ENCODE measurements at places on chromosomes 3 and 15.

- no peak for DNase-seq
These were observed 41.7 kb upstream of the CORO2B start for GRCh38 chr15:68537097-68537496.

- DNase-seq, result no peak
These were observed 49.1 kb upstream of the SATB1 start for GRCh38 chr3:18474202-18474601.

DNA sequence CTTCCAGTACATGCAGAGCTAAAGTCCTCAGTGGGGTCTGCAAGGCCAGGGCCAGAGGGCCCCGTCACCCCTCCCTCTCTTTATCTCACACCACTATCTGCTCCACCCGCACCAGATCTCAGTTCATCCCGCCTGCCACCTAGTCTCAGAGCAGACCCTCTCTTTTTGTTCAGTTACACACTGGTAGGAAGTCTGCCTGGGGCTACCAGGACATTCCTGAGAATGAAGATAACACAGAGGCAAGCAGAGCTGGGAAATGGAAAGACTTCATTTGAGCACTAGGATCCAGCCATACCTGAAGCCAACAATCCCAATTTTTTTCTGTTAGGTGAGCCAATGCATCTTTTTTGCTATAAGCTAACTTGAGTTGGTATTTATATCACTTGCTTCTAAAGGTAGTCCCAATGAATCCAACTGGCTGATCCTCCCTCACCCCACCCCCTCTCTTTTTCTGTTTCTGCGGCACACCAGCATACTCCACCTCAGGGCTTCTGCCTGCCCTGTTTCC lies 24.5 kb downstream of the ATP2B2 start:
- no peak for DNase-seq

- no peak for DNase-seq
These were observed 189.9 kb downstream of the AKAP13 start for GRCh38 chr15:85570336-85570735.

DNA sequence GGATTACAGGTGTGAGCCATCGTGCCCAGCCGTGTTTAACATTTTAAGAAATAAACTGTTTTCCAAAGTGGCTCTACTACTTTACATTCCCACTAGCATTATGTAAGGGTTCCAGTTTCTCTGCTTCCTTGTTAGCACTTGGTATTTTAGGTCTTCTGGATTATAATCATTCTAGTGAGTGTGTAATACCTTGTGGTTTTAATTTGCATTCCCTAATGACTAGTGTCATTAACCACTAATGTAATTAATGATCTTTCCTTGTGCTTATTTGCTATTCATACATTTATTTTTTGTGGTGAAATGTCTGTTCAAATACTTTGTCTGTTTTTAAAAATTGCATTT lies 30.7 kb downstream of the ARIH2 start:
- no peak for DNase-seq

DNA sequence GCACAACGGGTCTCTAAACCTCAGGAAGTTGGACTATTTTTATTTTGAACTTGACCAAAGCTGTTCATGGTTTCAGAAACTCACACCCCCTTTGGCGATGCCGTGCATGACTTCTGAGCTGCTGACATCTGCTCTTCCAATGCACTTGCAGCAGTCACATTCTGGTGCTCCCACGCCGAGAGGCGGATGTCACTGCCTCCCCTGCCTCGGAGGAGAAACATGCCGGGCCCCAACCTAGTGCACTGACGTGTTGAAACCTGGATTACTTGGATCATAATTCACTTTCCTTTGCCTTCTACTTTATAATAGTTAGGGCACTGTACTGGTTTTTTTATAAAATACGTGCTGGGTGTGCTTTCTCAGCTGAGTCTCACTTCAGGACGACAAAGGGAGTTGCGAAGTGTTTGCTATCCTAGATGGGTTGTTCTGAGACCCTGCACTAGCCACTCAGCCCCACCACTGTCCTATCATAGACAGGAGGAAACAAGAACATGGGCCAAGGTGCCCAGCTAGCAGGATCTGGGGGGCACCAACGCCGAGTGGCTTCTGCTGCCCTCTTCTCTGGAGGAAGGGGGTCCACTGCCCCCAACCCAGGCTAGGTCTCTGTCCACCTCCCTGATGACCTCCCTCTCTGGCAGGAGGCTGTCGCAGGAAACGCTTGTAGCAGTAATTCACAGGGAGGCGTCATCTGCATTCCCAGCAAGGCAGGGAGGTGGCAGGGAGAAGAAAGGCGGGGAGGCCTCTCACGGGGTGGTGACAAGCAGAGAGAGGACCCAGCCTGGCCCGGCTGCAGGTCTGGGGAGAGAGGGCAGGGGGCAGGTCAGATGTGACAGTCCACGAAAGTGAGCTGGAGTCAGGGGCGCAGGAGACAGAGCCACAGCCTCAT lies 158.8 kb upstream of the IQSEC1 start:
- no peak for DNase-seq

GRCh38 chr3:40915346-40915865 lies 283.9 kb upstream of the CTNNB1 start:
- no peak for DNase-seq

DNA sequence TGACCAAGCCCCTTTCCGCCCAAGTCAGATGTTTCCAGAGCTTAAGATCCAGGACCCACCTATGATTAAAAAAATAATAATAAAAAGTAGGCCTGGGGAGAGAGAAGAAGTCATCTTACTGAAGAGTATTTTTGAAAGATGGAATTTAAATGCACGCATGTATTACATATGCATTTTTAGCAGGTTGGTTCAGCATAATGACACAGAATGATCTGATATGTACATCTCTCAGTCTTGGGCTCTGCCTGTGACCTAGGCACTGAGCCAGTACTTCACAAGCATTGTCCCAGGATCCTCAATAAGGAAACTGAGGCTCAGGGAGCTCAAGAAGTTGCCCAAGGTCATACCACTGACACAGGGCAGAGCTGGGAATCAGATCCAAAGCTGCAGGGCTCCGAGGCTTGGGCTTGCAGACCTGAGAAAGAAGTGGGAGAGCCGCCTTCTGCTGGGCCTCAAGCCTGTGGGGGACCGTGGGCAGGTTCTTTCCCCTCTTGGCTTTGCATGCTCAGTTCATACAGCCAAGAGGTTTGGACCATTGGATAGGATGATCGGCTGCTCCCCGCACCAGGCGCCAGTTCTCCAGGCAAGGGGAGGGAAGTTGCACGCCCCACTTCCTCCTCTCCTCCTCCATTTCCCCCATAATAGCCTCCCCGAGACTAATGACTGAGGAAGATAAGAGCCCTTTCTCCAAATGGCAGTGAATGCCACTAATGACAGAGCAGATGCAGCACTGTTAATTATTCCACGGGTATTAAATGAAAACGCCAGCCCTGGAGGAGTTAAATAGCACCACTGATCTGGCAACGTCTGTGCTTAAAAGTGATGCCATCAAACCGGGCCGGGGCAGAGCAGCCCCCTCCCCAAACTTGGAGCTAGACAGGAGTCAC lies 6.9 kb downstream of the SLC6A1 start:
- no peak for DNase-seq

DNA sequence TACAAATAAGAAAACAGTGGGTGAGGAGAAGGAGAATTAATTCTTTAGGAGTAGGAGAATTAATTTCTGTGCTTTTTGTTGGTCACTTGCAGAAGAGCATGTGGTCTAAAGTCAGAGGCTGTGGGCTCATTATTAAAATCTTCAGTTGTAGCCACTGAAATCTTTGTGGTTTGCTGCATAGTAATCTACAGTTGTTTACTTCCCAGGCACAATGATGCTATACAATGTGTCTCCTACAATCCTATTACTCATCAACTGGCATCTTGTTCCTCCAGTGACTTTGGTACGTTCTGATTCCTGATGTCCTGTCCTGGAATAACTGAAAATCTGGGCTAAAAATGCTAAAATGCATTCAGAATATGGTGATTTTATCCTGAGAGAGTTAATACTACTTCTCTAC lies 21.0 kb downstream of the IFT122 start:
- DNase-seq, result no peak

GRCh38 chr3:79326642-79327041 lies 441.2 kb downstream of the ROBO1 start:
- no peak for DNase-seq

DNA sequence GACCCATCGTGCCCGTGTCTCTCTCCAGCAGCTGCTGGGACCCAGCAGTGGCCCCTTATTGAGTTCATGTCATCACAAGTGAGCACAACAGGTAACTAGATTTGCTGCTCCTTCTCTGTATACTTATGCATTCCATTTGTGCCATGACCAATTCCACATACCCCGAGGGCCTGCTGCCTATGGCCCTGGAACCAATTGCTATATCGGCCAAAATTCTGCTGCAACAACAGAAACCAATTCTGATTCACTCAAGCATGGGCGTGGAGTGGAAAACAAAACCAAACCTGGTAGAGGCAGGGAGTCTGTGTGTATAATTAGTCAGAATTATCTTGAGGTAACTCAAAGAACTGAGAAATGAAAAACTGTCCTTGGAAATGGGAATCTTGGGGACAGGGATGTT lies 516.6 kb downstream of the EPHB1 start:
- DNase-seq, result no peak

- DNase-seq, result no peak
These were observed 56.3 kb upstream of the RPL32 start for GRCh38 chr3:12897381-12898289.

DNA sequence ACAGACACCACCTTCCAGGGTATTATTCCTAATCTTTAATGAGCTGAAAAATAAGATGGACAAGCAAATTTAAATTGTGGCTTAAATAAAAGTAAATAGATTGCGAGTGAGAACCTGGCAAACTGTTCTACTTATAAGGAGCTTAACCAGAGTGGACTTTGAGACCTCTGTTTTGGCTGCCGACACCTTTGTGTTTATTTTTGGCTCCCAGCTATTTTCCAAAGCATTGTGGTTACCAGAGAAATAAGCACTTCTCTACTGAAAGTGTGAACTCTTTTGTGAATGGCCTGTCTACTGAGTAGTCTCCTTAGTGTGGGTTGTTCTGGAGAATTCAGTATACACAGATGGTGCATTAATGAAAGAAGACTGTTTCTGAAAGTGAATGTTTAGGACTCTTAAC lies 109.4 kb downstream of the ATP8B4 start:
- no peak for DNase-seq

DNA sequence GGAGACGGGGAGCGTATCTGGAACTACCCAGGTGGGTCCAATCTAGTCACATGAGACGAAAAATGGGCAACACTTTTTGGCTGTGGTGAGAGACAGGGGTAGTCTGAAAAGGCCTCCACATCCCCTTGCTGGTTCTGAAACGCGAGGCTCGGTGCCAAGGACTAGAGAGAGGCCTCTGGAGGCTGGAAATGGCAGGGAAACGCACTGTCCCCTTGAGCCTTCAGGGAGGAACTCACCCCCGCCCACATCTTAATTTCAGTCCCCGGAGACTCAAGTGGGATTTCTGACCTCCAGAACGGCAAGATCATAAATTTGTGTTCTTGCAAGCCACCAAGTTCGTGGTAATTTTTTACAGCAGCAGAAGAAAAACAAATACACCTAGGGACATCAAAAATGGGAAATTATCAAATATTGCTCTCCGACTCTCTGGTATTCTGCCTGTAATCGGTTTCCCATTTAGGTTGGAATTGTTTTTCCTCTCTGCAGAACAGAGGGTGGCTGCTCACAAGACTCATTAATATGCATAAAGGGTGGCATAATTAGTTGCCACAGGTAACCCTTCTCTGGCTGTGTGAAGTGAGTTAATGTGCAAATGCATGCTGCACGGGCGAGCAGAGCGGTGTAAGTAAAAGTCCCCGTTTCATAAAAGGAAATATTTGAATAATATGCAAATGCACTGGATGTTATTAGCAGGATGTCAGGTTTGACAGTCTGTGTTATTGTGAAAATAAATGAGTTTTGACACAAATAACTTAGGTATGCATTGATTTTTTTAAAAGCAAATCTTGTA lies 185.7 kb downstream of the ARRDC4 start:
- DNase-seq, result no peak

DNA sequence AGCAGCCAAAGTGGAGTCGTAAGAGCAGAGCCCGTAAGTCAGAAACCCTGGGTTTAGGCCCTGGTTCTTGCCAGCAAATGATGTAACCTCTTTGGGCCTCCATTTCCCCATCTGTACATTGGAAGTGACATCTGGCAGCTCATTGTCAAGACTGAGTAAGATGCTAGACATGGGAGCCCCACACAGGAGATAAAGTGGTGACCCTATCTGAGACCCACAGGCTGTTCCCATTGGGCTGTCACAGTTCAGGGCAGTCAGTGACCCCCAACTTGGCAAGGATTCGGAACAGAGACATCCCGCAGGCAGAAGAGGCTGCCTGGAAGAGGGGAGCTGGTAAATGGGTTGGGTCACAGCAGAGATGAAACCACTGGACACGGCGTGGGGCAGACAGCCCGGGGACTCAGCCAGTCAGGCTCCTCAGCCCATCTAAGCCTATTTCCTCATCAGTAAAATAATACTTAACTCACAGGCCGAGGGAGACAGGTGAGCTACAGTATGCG lies 1.8 kb downstream of the CLN6 start:
- no peak for DNase-seq

DNA sequence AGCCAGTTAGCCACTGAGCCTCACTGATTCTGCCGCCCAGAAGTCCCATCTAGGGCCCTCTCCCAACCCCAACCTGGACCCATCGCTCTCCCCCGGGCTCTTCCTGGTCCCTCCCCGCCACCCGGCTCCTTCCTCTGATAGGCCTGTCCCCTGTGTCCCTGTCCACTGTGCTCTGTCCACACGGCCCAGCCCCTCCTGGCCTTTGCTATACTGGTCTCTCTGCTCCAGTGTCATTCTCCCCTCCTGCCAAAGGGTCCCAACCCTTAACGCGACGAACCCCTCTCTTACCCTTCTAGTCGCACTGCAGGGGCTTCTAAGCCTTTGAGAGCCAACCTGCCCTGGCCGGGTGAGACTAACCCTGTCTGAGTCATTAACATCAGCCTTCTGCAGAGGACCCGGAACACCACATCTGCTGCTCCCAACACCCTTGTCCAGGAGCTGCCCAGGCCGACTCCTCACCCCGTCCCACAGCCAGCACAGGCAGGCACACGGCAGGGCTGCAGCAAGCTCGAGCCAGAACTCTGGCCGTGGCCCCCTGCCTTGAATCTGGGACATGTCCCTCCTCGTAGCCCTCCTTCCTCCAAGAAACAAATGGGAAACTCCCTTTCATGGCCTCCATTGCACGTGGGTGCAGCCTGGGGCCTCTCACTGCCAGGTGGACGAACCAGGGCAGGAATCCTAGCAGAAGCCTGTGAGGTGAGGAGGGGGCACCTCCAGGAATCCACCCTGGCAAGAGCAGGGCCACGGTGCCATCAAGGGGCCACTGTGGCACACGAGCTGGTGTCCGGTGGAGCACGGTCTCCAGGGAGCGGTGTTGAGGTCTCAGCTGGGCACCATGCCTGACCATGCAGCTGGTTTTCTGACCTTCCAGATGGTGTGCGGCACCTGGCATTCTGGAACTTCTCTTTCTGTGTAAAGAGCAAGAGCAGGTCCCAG lies 140.9 kb upstream of the IQSEC1 start:
- no peak for DNase-seq

All from activated CD8-positive, alpha-beta memory T cell treated with anti-CD3 and anti-CD28 coated beads, Interleukin-2, amount 50 U/mL, for 4 hours (primary cell).